ENCODE measurements at places on chromosomes 7 and 10. TPM values are rescaled to one million over a fixed set of nuclear protein-coding genes. Genes with fewer than 3 reads are reported as not detected.

DNA sequence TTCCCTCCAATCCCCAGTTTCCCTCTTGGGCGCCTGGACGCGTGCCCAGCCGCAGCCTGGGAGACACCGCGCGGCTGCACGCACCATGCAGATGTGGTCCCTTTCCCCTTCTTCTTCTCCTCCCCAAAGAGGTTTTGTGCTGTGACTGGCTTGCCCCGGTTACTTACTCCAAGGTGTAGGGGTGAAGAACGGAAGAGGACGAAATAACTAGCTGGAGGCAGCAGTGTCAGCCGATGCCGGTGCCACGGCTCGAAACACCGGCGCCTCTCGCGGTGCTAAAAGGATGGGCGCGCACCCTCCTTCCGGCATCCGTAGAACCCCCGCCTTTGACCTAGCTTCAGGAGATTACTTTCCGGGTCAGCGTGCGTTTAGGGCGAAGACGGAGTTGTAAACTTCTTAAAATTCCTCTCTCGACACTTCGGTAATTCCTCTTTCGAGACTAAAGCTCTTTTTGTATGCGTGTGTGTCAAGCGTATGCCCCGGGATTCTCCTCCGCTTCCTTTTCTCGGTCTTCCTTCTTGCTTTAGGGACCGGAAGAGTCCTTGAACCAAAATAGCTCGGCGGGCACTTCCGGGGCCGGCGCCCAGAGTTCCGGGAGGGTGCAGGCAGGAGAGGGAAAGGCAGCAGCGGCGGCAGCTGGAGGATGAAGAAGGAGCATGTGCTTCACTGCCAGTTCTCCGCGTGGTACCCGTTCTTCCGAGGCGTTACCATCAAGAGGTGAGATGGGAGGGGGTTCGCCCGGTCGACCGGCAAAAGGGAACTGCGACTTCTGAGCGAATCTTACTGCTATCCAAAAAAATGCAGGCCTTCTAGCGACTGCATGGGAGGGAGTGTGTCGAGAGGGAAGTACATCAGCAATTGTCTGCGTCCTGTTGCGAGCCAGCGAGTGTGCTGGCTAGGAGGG is at the start of the genes CDC123 and NUDT5:
TSS of gene CDC123 (plus strand) at position 586 of the 904 bp plus-strand sequence. CDS start at position 644, 58 bp downstream.
TSS of gene NUDT5 (minus strand) at position 289 of the 904 bp plus-strand sequence. CDS start 9,600 bp downstream, outside the sequence.
- DNase-seq, result peak; percentile 92

The SFTPA2 gene
- 14,717 TPM for total RNA-seq

GRCh38 chr7:29102558-29103151 is 43.7 kb downstream of the CPVL start:
- DNase-seq, result peak; percentile 71

The EVX1 gene
- total RNA-seq, result not detected

DNA sequence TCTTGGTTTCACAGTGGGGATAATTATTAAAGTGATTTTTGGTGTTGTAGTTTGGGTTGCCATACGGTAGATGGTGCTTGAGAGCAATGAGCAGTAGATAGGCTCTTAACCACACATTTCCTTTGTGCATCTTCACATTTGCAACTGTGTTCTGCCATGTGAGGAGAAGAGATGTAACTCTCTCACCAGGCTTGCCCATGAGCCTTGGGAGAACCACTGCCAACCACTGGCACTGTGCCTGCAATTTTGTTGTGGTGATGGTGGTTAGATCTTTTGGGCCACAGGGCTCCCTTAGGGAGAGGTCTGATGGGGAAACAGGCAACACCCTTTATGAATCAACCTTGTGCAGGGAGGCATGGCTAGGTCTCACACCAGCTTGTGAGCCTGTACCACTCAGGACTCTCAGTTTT is 204.3 kb downstream of the CCDC7 start:
- no peak for DNase-seq

GRCh38 chr7:111113263-111114017 is 22.5 kb downstream of the LRRN3 start:
- DNase-seq, result no peak

The CNPY1 gene
- not detected for total RNA-seq

- DNase-seq, result no peak
Measured at GRCh38 chr10:44890696-44891563, 20.2 kb upstream of the TMEM72 start.

DNA sequence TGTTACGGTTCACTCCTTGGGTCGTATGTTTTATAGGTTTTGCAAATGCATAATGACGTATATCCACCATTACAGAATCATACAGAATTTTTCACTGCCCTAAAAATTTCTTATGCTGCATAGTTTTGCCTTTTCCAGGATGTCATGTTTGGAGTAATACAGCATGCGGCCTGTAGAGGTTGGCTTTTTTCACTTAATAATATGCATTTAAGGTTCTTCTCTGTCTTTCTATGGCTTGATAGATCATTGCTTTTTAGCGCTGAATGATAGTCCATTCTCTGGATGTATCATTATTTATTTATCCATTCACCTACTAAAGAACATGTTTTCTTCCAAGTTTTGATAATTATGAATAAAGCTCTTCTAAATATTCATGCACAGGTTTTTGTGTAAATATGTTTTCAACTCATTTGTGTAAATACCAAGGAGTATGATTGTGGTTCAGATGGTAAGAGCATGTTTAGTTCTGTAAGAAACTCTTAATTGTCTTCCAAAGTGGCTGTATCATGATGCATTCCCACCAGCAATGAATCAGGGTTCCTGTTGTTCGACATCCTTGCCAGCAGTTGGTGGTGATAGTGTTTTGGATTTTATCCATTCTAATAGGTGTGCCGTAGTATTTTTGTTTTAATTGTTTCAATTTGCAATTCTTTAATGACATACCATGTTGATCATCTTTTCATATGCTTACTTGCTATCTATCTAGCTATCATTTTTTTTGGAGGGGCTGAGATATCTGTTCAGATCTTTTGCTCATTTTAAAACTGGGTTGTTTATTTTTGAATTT is 531.2 kb upstream of the GHITM start:
- DNase-seq, result no peak

DNA sequence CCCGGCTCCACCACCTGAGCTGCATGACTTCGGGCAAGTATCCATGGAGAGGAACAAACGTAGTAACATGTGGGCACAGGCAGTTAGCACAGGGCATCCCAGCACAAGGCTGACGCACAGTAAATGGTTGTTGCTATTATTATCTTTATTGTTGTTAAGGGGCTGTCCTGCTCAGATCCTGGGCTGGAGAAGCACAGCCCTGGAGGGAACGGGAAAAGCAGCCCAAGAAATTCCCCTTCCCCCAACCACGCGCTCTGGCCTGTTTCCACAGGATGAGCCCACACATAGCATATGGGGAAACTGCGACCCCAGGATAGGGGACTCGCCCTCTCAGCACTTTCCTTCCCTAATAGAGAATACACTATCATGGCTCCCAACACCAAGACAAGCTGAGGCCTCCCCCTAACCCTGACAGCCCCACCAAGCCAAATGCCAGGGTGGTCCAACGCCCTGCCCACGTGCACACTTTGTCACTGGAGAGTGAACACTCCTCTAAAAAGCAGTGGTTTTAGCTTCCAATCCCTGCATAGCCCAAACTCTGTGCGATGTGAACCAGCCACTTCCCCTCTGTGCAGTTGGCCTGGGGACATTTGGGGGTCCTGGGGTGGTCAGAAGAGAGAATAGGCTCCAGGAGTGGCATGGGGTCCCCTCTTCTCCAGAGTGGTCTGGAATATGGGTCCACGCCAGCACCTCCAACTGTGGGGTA is 11.0 kb downstream of the PSD start:
- no peak for DNase-seq

The GTF2I gene
- 214 TPM for total RNA-seq

DNA sequence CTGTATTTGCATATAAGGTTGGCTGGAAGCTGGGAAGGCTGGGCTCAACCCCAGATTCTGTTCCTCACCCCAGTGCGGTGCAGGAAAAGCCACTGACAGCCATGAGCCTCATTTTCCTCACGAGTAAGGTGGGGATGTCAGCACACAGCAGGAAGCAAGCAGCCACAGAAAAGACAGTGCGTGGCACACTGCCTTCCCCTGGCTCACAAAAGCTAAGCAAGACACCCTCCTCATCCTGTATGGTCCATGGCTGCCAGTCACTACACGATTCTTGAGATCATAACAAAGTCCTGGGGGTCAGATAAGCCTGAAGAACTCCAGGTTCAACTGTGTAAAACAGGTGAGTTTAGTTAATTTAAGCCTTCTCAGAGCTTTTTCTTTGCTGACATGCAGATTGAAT is 28.9 kb upstream of the DDC start:
- DNase-seq, result no peak

DNA sequence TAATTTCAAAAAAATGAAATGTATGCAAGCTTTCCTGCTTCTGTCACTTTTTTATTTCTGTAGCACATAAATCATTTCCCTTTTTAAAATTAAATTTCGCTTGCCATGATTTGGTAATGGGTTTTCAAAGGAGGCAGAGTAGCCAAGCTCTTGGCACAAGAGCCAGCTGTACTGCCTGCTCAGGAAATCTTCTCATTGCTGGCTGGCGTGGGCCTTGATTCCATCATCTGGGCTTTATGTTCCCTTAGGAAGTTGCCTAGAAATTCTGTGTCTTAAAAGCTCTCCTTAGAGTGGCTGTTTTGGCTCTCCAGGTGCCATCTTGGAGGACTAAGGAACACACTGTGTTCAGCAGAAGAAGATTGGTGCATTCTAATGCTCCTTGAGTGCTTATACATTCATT is 107.4 kb downstream of the ARID5B start:
- no peak for DNase-seq

DNA sequence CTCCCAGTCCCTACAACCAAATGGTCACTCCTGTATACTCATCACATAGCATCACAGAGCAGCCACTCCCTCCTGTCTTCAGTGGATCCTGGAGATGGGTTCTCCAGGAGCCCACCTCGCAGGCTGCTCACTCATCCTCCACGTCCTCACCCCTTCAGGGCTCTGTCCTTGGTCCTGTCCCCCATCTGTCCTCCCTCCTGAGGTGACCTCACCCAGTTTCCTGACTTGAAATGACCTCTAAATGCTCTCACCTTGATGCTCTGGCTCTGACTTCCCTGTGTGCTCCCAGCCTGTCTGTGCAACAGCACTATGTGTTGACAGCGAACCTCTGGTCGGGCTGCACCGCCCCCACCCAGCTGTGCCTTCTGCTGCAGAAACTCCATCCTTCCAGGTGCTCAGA is 2.1 kb upstream of the PPP2R2D start:
- DNase-seq, result no peak

GRCh38 chr10:43264344-43264964 is 2.4 kb downstream of the RASGEF1A start:
- DNase-seq, result no peak

The BHLHA15 gene
- 1.2 TPM for total RNA-seq

DNA sequence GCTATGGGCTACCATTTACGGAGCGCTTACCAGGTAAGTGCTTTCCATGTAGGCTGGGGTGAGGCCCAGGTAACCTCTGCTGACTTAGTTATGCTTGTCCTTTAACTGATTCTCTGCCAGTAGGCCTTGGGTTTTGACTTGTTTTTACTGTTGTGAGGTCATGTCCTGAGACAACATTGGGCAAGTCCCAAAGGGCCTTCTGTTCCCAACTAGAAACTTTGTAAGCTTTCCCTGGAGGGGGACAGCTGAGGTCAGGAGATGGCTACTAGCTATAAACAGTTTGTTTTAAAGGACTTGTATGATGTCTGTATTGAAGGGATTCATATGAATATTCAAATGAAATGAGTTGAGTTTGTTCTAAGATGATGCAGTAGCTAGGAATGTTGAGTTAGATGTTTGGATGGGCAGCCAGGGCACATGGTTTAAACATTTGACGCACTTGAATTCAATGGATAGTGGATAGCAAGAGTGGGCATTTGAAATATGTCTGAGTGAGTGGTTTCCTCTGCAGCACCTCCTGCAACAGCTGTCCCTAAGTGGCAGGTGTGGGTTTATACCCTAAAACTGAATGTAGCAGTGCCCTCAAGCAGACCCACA is 10.0 kb upstream of the SGPL1 start:
- DNase-seq, result no peak

- no peak for DNase-seq
Measured at GRCh38 chr7:127870231-127870907, 160.9 kb downstream of the LRRC4 start.

The SEMA4G gene
- 5.1 TPM for total RNA-seq

The CADPS2 gene
- 41.1 TPM for total RNA-seq

DNA sequence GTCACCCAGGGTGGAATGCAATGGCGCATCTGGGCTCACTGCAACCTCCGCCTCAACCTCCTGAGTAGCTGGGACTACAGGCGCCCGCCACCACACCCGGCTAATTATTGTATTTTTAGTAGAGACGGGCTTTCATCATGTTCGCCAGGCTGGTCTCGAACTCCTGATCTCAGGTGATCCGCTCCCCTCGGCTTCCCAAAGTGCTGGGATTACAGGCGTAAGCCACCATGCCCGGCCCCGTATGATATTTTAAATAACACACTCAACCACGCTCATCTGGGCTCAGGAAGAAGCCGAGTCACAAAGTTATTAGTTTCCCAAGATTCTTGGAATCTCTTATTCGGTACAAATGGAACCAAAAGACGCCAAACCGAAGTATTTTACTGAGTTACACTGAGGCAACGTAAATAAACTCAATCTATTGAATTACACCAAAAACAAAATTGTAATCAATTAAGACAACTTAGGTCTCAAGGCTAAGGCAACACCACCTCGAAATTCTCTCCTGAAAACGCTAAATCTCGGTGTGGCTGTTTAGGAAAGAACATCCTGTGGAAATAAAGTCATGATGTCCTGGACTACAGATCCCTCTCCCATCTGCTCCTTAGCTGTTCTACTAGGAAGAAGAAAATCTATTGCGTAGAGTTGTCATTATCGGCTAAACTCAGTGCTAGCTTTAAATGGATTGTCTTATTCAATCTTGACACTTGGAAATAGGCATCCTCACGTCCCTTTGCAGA is 910 bp downstream of the ARHGAP19 start:
- no peak for DNase-seq

DNA sequence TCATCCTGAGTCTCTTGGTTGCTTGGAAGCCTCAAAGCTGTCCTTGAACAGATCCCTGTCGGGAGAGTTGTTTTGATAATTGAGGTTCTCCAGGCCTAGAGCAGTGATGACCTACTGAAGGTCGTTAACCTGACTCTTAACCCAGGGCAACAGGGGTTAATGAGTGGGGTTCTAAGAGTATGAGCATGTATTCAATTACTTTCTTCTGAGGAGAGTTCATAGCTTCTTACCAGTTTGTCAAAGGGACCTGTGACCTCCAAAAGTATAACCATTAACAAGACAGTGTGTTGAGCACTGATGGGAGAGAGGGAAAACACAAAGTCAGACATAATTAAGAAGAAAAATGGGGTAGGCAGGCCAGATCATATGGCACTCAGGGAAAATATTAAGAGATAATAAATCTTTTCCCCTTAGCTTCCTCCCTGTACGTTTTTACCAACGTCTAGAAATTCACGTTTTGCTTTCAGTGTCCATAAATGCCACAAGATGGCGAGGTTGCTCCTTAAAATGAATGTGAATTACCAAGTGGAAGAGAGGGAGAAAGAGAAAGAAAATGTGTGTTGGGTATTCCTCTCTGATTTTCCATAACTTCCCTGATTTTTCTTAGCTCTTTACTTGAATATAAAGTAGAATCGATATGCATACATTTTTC is 97.6 kb downstream of the SUGCT start:
- DNase-seq, result no peak

DNA sequence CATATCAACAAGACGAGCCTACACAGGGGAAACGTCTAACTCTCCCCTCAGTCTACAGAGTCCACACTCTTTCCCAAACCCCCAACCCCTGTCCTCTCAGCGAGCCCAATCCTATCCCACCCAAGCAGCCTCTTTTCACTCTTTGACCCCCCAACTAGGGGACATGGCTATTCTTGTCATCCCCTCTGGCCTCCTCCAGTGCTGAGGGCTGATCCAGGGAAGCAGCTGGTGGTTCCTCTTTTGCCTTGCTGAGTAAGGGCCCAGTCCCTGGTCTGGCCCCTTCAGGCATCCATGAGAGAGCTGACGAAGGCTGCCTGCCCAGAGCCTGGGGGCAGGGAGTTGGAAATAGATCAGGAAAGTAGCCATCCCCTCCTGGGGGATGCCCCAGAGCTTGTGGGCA is 6.4 kb downstream of the NOBOX start:
- DNase-seq, result no peak

The ZNF727 gene
- 5.4 TPM for total RNA-seq

The GIMAP4 gene
- total RNA-seq, result 95.7 TPM
